ENCODE measurements at places on chromosomes 7 and 10. TPM values are rescaled to one million over a fixed set of nuclear protein-coding genes. Genes with fewer than 3 reads are reported as not detected.

GRCh38 chr10:13003004-13003403, 1.5 kb upstream of the CCDC3 start:
- no peak for DNase-seq

DNA sequence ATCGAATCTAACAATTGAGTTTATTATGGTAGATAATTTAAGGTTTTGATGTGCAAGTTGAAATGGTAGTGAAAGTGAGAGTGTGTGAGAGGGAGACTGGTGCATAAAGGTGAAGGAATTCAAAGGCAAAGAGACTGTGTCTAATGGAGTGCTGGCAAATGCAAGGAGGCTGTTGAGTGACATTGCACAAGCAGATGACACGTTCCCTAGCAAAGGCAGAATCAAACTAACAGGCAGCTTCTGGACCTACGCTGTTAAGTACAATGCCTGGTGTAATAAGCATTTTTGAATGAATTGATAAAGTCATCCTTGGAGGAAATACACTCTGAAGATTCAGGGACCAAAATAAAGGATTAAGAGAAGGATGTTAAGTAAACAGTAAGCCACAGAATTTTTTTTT, 11.7 kb upstream of the GPR141 start:
- no peak for DNase-seq

DNA sequence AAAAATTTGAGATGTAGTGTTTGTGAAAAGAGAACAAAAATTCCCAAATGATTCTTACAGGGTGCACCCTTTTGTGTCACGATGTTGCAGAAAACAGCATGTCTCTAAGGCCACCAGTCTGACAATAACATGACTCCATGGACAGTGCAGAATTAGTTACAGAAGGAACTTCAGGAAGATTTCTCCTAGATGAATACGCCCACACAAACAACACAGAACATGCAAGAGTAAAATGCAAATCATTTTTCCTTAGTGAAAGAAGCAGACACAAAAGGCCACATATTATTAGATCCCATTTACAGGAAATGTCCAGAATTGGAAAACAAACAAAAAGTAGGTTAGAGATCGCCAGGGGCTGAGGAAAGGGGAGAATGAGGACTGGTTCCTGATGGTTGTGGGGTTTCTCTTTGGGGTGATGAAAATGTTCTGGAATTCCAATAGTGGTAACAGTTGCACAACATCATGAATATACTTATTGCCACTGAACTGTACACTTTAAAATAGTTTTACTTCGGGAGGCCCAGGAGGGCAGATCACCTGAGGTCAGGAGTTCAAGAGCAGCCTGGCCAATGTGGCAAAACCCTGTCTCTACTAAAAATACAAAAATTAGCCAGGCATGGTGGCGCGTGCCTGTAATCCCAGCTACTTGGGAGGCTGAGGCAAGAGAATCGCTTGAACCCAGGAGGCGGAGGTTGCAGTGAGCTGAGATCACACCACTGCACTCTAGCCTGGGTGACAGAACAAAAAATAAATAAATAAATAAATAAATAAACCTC, 10.2 kb downstream of the ZC3HAV1 start:
- DNase-seq, result no peak

DNA sequence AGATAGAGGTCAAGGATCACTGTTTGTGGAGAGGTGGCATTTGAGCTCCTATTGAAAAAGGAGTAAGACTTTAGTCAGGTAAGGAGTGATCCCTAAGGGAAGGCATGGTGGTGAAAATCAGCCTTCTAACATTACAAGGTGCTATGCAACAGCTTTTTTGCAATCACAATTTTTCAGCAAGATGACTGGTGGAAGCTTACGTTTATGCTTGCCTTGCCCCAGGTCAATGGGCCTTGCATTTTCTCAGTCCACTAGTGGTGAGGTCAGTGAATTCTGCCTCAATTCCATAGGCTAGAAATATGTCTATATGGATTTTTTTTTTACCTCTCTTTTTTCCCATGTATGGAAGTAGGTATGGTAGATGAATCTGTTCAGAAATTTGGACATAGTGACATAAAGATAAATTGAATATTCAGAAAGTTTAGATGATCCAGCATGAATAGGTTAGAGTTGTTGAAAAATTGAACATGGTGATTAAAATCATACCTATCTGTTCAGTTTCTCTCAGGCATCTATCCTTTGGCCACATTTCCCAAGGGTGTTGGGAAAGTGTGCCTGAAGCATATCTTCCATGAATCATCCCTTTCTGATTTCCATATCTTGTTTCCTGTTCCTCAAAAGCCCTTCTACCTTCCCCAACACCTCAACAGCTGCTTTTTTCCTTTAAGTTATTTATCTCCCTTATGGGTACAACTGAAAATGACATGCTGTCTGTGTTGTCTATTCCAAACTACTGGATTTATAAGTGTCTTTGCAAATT, 71.9 kb upstream of the PTPRZ1 start:
- no peak for DNase-seq

GRCh38 chr7:100793806-100794660, 33.3 kb downstream of the EPHB4 start:
- no peak for DNase-seq

- DNase-seq, result no peak
Measured at GRCh38 chr10:108393089-108393488, 1228.6 kb upstream of the SORCS1 start.

DNA sequence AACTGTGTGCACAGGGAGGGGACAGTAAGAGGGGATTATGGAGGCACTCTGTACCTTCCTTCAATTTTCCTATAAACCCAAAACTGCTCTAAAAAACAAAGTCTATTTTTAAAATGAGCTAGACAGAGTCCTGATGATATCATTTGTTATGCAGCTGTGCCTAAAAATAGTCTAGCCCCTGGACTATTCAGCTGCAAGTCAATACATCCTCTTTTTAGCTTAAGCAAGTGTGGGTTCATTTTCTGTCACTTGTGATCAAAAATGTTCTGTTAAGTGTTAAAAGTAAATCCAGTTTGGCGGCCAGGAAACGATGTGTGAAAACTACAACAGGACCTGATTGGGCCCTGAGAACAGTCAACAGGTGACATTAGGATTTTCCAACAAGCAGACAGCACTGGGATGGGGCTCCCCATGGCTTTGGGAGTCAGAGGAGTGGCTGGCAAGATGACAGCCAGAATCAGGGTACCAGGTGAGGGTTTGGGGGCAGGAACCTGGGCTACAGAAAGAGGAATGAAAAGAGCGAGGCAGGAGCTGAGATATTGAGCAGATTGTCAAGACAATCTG, 33.9 kb downstream of the FAM107B start:
- DNase-seq, result no peak

- DNase-seq, result no peak
Measured at GRCh38 chr10:68598978-68599770, 39.0 kb downstream of the TET1 start.

GRCh38 chr10:62068464-62068863, 167.0 kb downstream of the ARID5B start:
- no peak for DNase-seq

GRCh38 chr7:148296994-148297644, 293.4 kb upstream of the C7orf33 start:
- DNase-seq, result no peak

DNA sequence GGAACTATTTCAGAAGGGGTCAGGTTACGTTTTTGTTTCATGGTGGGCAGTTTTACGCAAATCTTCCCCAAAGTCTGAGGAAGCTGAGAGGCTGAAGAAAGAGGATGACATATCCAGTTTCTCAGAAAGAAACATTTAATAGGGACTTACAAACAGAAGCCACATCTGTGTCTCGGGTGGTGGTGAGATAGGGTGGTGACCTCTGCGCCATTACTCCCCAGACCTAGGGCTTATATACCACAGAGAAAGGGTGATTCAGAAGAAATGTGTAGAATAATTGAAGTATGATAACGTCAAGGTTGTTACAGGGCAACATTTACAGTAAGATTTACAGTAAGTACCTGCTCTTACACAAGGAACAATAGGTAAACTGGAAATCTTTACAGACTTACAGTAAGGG, 43.0 kb upstream of the RELN start:
- no peak for DNase-seq

- no peak for DNase-seq
Measured at GRCh38 chr7:29569648-29570047, 6.0 kb downstream of the PRR15 start.

DNA sequence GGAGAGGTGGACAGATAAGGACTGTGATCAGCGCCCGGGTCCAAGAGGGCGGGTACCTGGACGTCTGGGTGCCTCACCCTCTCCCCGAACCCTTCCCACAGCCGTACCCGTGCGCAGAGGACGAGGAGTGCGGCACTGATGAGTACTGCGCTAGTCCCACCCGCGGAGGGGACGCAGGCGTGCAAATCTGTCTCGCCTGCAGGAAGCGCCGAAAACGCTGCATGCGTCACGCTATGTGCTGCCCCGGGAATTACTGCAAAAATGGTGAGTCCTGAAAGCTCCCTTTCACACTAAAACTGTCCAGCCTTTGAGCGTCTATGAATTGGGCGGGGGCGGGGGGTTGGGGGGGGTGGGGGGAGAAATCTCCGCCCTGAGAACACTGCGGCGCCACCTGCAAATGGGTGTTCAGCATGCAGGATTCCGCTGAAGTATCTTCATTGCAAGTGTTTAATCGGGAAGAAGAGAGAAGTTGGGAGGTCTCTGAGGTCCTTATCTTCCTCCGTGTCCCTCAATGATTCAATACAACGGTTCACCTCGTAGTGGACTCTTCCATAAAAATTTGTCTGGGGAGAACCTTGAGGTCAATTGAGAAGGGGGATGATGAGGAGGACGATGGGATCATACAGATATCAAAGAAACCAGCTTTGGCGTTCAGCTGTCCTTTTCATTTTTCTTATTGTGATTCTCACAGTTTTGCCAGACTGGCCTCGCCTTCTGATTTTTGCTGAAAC, 906 bp downstream of the DKK1 start:
- DNase-seq, result no peak

DNA sequence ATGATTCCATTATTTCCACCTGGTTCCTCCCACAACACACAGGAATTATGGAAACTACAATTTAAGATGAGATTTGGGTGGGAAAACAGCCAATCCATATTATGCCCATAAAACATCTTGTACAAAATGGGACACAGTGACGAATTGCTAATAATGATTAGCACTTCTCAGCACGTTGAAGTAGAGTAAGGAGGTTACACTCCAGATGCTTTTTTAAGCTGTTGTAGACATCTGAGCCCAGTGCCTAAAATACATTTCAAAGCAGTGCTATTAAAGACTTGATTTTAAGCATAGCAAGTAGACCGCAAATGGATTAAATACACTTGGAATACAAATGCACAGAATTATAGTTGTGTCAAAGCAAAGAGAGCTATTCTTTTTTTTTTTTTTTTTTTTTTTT, 105.9 kb downstream of the AASS start:
- DNase-seq, result no peak

DNA sequence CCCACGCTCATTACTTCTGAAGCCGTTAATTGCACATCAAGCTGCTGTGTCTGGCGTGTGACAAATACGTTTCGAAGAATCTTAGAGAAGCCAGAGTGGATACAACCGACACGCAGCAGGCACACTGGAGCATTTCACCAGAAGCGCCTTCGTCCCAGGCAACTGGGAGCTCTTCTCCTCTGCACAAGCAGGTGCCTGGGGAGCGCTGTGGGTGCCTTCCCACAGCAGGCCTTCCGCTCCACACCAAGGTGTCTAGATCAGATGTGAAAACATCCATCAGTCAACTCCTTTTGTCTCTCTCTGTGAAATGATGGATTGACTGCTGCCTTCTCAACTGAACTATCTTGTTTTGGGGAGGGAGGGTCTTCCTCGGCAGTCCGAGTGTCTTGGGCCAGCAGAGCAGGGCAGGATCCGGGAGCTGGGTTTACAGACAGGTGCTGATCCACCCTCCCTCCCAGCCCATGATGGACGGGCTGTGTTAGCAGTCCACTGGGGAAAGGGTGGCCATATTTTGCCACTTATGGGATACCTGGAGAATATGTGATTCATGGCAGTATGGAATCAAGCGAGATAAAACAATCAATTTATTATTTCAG, 326.3 kb downstream of the TCERG1L start:
- DNase-seq, result no peak

GRCh38 chr7:124924906-124925305, 4.7 kb downstream of the POT1 start:
- DNase-seq, result no peak

DNA sequence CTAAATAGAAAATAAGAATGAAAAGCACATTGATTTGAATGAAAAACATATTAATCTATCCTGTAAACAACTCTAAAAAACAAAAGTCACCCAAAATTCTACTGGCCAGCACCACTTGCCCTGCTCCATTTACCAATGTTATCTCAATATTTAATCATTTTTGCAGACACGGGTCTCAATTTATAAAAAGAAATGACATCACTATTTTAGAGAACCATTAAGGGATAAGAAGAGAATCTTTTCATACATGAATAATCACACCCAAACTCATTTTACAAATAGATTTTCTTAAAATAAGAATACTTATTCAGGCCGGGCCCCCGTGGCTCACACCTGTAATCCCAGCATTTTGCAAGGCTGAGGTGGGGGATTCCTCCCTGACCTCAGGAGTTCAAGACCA, 3.9 kb downstream of the SAR1A start:
- DNase-seq, result no peak

- peak; percentile 80 for DNase-seq
Measured at GRCh38 chr10:47311932-47312662, 10.2 kb upstream of the GDF2 start.

- DNase-seq, result no peak
Measured at GRCh38 chr7:156238366-156239133, 402.0 kb upstream of the RNF32 start.

GRCh38 chr7:80231707-80232106, 97.1 kb downstream of the GNAI1 start:
- no peak for DNase-seq

DNA sequence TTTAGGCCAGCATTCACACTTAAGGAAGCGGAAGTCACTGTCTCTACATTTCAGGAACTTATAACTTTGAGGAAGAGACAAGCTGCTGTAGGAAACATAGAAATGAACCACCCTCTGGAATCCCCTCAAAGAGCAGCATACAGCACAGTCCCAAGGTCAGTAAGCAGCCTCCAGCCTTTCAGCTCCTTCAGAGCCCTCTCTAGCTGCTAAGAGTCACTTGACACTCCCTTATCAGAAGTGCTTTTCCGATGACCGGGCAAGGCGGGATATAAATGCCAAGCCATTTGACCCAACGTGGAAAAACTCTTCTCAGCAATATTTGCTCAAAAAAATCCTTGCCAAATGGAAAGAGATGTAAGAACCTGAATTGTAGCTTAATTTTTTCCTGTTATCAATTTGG, 1284.3 kb downstream of the XPNPEP1 start:
- no peak for DNase-seq

The HNRNPF gene
- total RNA-seq, result 292 TPM

The NAT16 gene
- total RNA-seq, result 1.7 TPM

The ZNF316 gene
- total RNA-seq, result 43.8 TPM

The IFIT1B gene
- not detected for total RNA-seq

The TCERG1L gene
- 0.96 TPM for total RNA-seq

The AKR1C4 gene
- total RNA-seq, result not detected

The CCDC136 gene
- 72.2 TPM for total RNA-seq

The PRKG1 gene
- 4.4 TPM for total RNA-seq

The RABGEF1 gene
- total RNA-seq, result 17.0 TPM

The SLC16A12 gene
- not detected for total RNA-seq

The C10orf95 gene
- total RNA-seq, result 0.27 TPM
